Activated CD4-positive, CD25-positive, alpha-beta regulatory T cell (primary cell): ENCODE measurements at places on chromosomes 5 and 9.

DNA sequence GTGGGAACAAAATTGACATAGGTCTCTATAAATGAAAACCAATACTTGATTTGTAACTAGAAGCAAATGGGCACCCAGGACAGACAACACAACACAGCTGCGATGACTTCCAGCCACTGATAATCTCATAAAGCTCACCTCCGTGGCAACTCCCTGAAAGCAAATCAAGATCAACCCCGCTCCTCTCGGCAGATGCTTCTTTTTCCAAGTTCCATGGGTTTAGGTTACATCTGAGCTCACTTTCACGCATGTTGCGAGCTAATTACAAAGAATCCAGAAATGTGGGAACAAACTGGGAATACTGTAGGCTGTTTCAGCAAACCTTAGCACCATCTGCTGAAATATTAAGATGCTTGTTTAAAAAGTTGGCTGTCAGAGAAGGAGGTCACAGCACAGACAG, 153.9 kb downstream of the ELAVL2 start:
- no peak for DNase-seq

DNA sequence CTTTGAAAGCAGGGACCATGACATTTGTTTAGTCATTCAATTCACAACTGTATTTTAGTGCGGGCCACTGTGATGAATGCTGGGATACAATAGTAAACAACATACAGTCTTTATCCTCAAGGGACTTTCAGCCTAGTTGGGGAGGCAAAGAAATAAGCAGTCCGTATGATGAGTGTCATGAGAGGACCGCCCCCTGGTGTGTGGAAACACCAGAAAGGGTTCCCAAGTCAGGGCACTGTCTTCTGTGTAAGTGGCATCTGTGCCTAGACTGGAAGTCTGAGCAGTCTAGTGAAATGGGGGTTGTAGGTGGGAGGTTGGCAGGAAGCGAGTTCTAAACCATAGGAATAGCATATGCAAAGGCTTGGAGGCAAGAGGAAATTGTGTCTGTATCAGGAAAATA, 6.8 kb downstream of the C9orf43 start:
- no peak for DNase-seq

DNA sequence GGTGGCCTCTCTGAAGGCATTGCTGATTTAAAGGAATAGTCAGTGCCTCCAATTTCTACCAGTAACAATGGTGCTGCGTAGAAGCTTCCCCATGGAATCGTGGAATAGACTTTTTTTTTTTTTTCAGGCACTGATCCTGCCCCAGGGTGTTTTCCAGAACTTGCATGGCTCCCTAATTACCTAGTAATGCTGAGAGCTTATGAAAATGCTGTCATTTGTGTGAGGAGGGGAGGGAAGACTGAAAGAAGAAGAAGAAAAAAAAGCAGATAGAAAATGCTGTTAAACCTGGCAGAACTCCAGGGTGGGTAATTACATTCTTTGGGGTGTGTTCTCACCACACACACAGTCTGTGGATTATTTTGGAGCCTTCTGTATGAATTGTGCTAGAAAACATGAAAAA, 4.8 kb upstream of the GRIA1 start:
- no peak for DNase-seq

GRCh38 chr9:133961226-133962165, 30.6 kb downstream of the VAV2 start:
- no peak for DNase-seq

- DNase-seq = no peak
These were observed 2.0 kb downstream of the CXXC5 start for GRCh38 chr5:139650031-139650688.

GRCh38 chr5:89703817-89704216, 705.7 kb downstream of the CETN3 start:
- no peak for DNase-seq

GRCh38 chr5:164532235-164532900, 1026.9 kb downstream of the MAT2B start:
- DNase-seq = no peak

DNA sequence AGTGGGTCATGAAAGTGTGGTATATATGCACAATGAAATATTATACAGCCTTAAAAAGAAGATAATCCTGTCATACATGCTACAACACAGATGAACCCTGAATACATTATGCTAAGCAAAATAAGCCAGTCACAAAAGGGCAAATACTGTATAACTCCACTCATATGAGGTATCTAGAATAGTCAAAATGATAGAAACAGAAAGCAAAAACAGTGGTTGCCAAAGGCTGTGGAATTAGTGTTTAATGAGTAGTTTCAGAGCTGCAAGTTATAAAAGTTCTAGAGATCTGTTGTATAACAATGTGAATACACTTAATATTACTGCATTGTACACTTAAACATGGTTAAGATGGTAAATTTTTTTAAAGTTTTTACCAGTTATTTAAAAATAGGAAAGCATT, 135.0 kb downstream of the OXCT1 start:
- DNase-seq = no peak

GRCh38 chr5:177537389-177538361, 16.7 kb downstream of the FAM193B start:
- no peak for DNase-seq

DNA sequence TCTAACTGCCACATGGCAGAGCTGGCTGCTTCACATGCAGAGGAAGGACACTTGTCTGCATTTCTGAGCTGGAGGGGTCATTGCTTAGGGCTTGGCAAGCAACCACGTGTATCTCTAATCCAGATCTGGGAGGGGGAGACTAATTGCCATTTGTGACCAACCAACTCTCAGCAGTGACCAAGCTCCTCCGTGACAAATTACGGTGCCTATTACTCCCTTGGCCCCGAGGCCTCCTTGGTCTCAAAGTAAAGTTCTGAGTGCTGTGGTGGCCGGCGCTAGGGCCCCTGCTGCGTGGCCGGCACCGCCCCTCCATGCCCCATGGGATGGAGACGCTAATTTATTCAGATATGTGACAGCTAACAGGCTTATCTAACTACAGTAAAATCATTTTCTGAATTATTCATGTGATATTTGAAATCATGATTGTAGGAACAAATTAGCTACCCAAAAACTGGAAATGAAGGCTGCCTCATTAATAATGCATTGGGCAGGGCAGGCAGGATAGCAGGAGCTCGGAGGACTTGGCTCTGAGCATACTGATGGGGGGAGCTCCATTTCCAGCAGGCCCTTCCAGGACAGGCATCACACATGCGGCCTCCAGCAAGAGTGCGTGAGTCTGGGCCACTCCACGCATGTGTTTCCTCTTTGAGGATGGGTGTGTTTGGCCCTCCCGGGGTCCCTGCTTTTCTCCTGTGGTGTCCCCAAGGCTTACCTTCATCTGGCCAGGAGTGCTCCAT, 67.7 kb downstream of the C5orf15 start:
- no peak for DNase-seq
